ENCODE measurements at places on chromosomes 6 and 20.

GRCh38 chr6:134727081-134727480 is 222.8 kb downstream of the ALDH8A1 start:
- no peak for DNase-seq

GRCh38 chr6:145626857-145627256 is 108.5 kb downstream of the EPM2A start:
- peak; percentile 59 for DNase-seq

DNA sequence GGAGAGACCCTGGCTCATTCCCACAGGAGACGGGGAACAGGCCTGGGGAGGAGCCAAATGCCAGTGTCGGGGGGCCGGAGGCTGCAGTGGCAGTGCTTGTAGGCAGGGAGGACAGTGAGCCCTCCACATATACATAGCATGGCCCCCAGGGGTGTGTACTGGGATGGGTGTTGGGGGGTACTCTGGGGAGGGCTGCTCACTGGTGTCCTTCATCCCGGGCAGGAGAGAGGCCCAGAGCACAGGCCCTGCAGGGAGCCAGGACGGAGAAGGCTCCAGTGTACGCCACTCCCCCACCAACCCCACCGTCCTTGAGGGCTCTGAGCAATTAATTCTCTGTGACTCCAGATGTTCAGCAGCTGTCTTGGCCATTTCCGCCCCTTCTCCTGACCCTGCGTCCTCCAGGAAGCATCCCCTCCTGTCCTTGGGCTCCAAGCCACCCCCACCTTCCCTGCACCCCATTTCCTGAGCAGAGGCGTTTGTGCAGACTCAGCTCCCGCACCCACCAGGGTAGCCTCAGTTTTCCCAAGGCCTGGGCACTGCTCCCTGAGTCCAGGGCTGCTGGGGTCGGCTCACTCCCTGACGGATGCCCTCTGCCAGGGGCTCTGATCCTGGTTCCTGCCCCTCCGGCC is 3.4 kb upstream of the ABHD16B start:
- DNase-seq, result no peak

DNA sequence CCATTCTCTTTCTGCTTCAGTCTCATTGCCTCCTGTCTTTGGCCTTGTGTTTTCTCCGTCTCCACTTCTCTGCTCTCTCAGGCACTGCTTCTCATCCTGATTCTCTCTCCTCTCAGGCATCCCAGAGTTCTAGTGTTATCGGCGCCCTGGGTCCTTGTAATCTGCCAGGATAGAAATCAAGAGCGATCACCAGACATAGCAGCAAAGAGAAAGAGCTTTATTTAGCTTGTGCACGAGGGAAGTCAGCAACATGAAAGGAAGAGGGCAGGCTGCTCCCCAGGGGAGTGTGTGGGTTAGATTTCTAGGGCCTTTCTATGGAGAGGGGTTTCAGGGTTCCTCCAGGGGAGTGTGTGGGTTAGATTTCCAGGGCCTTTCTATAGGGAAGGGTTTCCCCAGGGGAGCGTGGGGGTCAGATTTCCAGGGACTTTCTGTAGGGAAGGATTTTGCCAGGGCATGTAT is 32.5 kb downstream of the SUN5 start:
- no peak for DNase-seq

- DNase-seq, result no peak
Observed at GRCh38 chr6:161732594-161732993, 458.7 kb upstream of the AGPAT4 start.

DNA sequence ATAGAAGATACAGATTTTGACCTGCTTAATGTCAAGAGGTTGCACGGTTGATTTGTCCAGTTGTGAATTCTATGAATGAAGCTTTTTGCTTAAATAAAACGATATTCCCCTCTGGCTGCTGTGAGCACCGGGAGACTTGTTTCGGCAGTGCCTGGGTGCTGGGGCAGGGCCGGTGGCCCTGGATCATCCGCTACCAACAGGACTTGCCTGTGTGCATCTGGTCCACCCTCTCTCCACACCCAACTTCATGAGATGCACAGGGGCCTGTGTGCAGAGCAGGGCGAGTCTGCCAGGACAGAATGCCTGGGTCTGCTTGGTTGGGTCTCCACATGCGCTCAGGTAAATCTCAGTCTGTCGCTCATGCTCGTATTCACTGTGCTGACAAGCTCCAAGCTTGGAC is 65.5 kb downstream of the TSHZ2 start:
- no peak for DNase-seq
